Melanocyte of skin (primary cell): ENCODE measurements at places on chromosomes 5 and 9. TPM values are rescaled to one million over a fixed set of nuclear protein-coding genes. Genes with fewer than 3 reads are reported as not detected.

OCLN gene
- total RNA-seq, result 0.62 and 1.00 TPM in 2 replicates

SPAAR gene
- total RNA-seq, result 0.34 TPM in 1 of 2 replicates, not detected in the other

MYMK gene
- total RNA-seq, result not detected in 2 replicates

TMEM174 gene
- total RNA-seq, result not detected in 2 replicates

SLC35A4 gene
- total RNA-seq, result 21.1 and 32.0 TPM in 2 replicates

FAT2 gene
- total RNA-seq, result under 0.01 and 0.46 TPM in 2 replicates

ZNF883 gene
- 0.69 and 2.9 TPM in 2 replicates for total RNA-seq

TAL2 gene
- total RNA-seq, result not detected in 2 replicates

NR5A1 gene
- not detected in 2 replicates for total RNA-seq

PCDHGA12 gene
- total RNA-seq, result 28.0 and 30.7 TPM in 2 replicates

PCDHB2 gene
- under 0.01 and 0.34 TPM in 2 replicates for total RNA-seq

SAXO1 gene
- total RNA-seq, result under 0.01 TPM in 2 replicates

NTRK2 gene
- total RNA-seq, result 5.5 and 7.6 TPM in 2 replicates

LCN9 gene
- total RNA-seq, result 0.46 TPM in 1 of 2 replicates, not detected in the other

FAXDC2 gene
- total RNA-seq, result 3.0 and 8.6 TPM in 2 replicates

PCDHAC2 gene
- under 0.01 and 0.69 TPM in 2 replicates for total RNA-seq

CCL28 gene
- total RNA-seq, result 11.7 and 29.5 TPM in 2 replicates

PRDM9 gene
- total RNA-seq, result not detected in 2 replicates

CCDC69 gene
- 1.0 and 1.5 TPM in 2 replicates for total RNA-seq

CYLC2 gene
- total RNA-seq, result not detected in 2 replicates

RABEPK gene
- total RNA-seq, result 17.2 and 27.6 TPM in 2 replicates

BTNL8 gene
- total RNA-seq, result not detected in 2 replicates

STKLD1 gene
- 4.1 and 4.7 TPM in 2 replicates for total RNA-seq

FAM78A gene
- total RNA-seq, result 7.6 and 9.8 TPM in 2 replicates

PCDHGA5 gene
- total RNA-seq, result 0.69 and 1.8 TPM in 2 replicates

SLC1A1 gene
- total RNA-seq, result 1.7 and 4.4 TPM in 2 replicates

ZNF189 gene
- 13.8 and 18.9 TPM in 2 replicates for total RNA-seq

UGT3A2 gene
- not detected in 2 replicates for total RNA-seq

OR1Q1 gene
- not detected in 2 replicates for total RNA-seq

ANKDD1B gene
- total RNA-seq, result under 0.01 and 1.8 TPM in 2 replicates

PPP3R2 gene
- not detected in 2 replicates for total RNA-seq

WNT8A gene
- not detected in 2 replicates for total RNA-seq

SH3RF2 gene
- total RNA-seq, result under 0.01 and 0.73 TPM in 2 replicates

CFAP90 gene
- not detected in 2 replicates for total RNA-seq

SOWAHA gene
- not detected in 2 replicates for total RNA-seq

HTR4 gene
- not detected in 2 replicates for total RNA-seq

UBE2QL1 gene
- under 0.01 TPM in 1 of 2 replicates, not detected in the other for total RNA-seq

MAST4 gene
- 2.0 and 5.1 TPM in 2 replicates for total RNA-seq

SPRY4 gene
- total RNA-seq, result 3.1 and 16.4 TPM in 2 replicates

TNFSF15 gene
- total RNA-seq, result under 0.01 TPM in 1 of 2 replicates, not detected in the other

PRRC1 gene
- 32.7 and 72.7 TPM in 2 replicates for total RNA-seq

C9 gene
- total RNA-seq, result under 0.01 and 0.34 TPM in 2 replicates

BRINP1 gene
- not detected in 2 replicates for total RNA-seq

SHISAL2B gene
- not detected in 2 replicates for total RNA-seq

C5orf52 gene
- not detected in 2 replicates for total RNA-seq

IFNB1 gene
- 0.69 TPM in 1 of 2 replicates, not detected in the other for total RNA-seq

IL3 gene
- not detected in 2 replicates for total RNA-seq

IL9 gene
- total RNA-seq, result not detected in 2 replicates

SLCO4C1 gene
- under 0.01 TPM in 2 replicates for total RNA-seq
